ENCODE measurements at places on chromosomes 12 and 14.
A peak's percentile ranks its signal among the peaks of the same experiment; 100 is the strongest.

DNA sequence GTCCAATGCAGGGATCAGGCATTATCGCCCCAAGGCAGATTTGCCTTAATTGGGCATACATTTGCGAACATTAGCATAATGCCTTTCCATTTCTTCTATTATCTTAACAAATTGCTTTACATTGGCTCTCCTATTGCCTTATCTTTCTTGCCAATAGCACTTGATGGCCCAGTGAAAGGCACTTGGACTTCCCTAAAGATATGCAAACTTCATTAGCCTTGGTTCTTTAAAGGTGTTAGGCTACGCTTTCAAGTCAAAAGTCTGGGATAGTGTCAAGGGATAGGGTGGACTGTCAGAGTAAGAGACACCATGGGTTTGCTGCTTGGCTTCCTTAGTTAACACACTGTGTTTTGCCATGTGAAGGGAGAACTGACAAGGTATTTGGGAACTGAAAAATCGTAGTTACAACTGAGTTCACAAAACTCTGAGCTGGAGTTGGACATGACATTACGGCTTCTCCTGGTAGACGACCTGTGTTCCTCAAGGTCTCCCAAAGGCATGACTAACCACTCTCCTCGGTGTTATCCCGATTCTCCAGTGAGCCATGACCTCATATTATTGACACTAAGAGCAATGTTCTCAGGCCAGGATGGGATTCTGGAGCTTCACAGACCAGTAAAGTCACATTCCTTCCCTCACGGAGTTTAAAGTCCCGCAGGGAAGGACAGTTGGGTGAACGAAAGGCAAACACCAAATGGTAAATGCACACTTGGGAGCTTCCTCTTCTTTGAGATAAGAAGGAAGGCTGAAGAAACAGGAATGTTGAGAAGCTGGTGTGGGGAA is 65.2 kb downstream of the TBC1D30 start:
- no peak for ATAC-seq

DNA sequence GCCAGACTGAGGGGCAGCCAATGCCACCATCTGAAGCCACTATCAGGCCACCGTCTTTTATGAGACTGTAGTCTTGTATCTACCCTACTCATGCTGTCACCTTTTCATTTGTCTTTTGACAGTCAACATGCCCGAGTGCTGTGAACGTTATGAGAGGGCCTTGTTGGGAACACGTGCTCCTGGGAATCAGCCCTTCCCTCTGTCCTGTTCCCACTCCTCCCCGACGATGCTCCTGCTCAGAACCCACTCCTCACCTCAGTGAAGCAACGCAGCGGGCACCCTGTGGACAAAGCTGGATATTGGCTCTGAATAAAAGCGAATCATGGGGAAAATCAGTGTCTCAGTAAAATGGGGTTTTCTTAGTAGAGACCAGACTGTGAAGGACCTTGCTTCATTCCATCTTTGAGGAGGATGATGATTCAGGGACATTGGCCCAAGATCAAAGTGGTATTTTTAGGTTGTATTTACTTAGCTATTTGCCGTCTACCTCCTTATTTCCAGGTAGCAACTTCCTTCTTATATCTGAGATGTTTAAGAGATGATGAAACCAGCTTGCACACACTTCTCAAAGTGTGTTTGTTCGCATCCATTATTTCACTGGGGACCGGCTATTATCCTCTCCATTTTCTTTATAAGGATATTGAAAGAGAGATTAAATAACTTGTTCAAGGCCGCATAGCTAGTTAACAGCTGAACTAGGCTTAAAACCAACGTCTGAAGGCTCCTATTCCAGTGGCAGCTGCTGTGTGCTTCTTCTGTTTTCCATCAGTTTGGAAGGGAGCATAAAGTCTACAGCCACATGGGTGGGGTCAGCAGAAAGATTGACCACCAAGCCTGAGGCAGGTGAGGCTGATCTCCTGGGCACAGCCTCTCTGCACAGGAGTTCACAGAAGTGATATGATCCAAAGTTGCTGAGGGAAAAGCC is 43.9 kb upstream of the CTDSP2 start:
- no peak for ATAC-seq

GRCh38 chr12:95181103-95181502 is 36.2 kb downstream of the FGD6 start:
- ATAC-seq = no peak

DNA sequence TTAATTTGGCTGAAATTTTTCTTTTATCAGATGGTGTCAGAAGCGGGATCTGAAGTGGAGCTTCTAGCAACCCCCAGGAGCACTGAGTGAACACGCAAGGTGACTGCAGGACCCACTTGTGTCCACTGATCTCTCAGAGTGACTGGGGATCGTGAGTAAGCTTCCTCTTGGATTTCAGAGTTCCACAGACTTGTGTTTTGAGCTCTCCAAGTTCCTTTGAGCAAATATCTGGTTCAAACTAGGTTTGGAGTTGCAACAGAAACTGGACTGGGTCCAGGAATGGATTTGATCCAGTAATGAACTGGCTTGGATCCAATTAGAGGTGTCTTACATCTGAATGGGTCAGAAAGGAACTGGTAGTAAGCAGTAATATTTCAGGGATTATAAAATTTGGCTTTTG is 24.7 kb upstream of the B4GALNT1 start:
- ATAC-seq = no peak

DNA sequence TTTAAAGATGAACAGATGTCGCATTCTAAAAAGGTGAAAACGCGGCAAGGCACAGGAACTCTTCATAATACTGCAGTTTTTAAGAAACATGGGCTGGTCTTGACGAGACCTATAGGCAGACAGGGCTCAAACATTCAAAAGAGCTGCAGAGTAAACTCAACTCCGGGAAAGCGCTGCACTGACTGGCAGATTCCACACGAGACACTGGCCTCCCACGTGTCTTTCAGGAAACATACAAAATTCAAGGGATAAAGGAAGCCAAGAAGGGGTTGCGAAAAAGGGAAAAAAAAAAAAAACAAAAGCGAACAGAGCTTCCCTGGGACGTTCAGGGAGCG is 614 bp upstream of the ARF6 start:
- ATAC-seq = peak; percentile 69

- ATAC-seq = no peak
These were observed 36.6 kb downstream of the GPR135 start for GRCh38 chr14:59428581-59429012.

GRCh38 chr12:6839482-6840201 is 1.1 kb upstream of the GNB3 start:
- ATAC-seq = peak; percentile 80

DNA sequence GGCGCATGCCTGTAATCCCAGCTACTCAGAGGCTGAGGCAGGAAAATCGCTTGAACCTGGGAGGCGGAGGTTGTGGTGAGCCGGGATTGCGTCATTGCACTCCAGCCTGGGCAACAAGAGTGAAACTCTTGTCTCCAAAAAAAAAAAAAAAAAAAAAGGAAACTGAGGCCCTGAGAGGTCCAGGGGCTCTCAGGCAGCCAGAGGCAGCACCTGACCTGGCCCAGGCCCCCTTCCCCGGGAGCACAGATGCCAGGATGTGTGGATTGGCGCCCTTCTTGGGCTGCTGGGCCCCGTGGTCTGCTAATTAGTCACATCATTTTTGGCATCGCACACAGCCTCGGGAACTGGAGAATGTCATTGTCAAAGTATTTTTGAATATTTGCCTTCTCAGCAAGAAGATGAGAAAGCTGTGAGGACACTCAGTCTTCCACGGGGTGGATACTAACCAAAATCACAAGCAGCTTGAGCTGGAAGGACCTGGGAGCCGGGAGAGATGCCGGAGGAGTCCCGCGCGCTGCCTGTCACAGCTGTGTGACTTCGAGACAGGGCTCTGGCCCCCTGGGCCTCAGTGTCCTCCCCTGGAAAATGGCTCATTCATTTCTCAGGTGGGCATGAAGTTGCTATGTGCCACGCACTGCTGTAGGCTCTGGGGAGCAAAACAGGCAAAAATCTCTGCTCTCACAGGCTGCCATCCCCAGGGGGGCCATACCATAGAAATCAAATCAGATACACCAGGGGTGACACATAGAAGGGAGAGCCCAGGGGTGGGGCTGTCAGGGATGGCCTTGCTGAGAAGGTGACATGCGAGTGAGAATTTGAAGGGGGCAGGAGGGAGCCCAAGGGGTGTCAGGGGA is 12.5 kb upstream of the RCOR1 start:
- ATAC-seq = no peak

DNA sequence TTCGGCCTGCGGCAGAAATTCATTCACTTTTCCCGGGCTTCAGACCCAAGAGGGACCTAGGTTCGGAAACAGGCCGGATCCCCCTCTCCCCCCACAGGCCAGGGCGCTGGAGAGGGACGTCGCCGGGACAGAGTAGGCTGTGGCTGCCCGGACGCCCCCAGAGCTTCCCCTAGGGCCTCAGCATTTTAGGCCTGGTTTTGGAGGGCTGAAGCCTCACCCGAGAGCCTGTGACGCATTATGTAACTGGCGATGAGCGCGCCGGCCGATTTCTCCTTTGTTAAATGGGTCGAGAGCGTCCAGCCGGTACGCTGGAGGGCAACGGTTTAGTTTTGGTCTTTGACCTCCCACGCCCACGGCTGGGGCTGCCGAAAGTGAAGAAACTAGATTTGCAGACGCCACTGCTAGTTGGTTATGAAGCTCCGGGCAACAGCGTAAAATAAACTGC is 657 bp downstream of the PEBP1 start:
- peak; percentile 66 for ATAC-seq

GRCh38 chr14:75297411-75298040 is 18.9 kb downstream of the FOS start:
- ATAC-seq = no peak

DNA sequence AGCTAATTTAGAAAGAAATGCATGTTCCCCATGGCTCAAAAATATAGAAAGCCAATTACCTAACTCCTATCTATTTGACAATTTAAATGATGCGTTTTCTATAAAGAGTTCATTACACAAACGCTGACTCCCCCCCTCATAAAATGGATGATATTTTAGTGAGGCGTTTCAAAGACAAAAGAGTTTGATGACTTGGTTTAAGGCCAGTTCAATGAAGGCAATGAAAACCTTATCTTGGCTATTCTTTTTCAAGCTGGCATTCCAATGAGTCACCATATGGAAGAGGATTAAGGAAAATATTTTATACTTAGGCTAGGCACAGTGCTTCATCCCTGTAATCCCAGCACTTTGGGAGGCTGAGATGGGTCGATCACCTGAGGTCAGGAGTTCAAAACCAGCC is 62.7 kb downstream of the HMGA2 start:
- ATAC-seq = no peak

- no peak for ATAC-seq
These were observed 25.9 kb downstream of the ZBTB42 start for GRCh38 chr14:104826861-104827176.

DNA sequence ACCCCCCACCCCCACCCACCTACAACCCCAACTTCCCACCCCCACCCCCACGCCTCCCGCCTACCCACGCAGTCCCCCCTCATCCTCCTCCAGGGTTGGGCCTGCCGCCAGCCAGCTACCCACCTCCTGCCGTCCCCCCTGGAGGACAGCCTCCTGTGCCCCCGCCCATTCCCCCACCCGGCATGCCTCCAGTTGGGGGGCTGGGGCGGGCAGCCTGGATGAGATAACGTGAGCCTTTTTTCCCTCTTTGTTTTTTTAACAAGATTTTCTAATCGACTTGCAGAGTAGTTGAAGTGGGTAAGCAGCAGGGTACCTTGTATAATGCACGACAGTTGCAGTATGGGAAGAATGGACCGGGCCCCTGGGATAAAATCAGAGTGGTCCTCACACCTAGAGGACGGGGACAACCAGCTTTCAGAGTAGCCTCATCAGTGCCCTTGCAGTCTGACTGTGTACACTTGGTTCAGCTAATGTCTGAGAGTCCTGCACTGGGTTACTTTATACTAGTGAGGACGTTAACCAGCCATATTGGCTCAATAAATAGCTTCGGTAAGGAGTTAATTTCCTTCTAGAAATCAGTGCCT is 29.4 kb downstream of the CCNK start:
- ATAC-seq = no peak

GRCh38 chr12:97575403-97576193 is 113.0 kb downstream of the RMST start:
- no peak for ATAC-seq

DNA sequence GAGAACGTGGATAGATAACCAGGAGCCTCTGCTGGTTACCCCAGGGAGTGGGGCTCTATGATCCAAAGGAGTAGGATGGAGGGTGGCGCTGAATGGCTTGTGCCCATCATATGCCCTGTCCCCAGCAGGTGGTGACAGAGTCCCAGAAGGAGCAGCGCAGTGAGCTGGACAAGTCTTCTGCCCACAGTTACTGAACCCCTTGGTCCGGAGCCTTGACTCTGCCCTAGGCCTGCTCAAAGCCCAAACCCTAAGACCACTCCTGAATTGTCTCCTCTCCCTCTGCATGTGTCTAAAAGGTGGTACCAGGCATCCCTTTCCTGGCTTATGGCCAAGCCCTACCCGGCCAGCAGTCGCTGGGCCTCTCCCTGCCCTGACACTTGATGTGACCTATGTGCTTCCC is 3.2 kb downstream of the PRPH start:
- ATAC-seq = no peak

DNA sequence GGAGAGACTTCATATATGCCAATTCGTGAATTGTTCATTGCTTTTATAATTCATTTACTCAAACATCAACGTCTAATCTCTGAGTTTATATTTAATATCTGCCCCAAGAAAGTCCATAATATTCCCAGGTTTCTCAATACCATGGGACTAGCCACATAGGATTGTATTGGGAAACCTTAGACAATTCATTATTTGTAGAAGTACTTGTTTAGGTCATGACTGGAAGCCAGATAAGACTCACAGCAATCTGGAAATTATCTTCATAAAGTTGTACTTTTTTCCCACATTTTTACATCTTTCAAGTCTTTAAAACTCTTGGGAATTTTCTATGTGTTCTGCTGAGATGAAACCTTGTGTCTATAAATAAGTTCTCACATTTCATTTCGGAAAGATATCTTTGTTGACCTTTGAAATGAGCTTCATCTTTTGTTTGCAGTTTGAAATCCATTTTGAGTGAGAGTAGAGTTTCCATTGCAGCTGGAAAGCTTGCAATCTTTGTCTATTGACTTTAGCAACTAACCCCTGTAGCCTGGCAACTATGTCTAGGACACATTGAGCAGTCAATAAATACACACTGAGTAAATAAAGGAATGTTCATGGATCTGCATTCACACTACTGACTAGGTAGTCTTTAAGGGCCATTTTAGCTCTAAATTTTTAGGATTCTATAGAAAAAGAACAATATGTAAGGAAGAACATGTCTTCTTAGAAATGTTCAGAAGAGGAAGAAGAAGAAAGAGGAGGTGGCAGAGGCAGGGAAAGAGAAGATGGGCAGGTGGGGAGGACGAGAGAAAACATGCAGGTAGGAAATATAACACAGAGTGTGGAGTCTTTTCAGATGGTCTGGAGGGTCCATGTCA is 154.4 kb downstream of the LRIG3 start:
- no peak for ATAC-seq

GRCh38 chr12:30792648-30793499 is 38.1 kb upstream of the CAPRIN2 start:
- ATAC-seq = no peak
